ENCODE measurements at places on chromosomes 6 and 20.

DNA sequence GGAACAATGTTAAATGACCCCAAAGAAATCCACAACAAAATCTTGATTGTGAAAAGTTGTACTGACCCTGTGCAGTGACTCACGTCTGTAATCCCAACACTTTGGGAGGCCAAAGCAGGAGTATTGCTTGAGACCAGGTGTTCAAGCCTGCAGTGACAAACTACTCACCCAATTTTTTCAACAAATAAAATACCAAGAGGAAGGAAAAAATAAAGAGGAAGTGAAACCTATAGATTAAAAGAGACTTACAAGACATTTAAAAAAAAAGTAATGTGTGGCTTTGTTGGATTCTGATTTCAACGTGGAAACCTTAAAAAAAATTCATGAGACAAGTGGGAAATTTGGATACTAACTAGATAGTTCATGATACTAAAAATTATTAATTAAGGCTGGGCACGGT lies 31.9 kb downstream of the GINS1 start:
- DNase-seq = no peak

GRCh38 chr6:163564534-163564933 lies 150.0 kb downstream of the QKI start:
- no peak for DNase-seq

DNA sequence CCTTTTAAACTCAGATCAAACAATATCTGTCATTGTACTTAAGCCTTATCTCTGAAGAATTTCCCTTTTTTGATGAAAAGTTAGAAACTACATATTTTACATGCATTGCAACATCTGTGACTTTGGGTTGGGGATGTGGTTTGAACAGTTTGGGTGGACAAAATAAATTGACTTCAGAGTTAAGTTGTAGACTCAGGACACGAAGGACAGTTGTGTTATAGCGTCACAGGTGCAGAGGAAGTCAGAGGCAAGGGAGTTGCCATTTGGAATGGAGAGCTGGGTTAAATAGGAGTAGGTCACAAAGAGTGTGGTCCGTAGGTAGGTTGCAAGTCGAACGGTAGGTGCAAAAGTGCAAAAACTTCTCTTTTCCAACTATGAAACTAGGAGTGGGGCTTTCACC lies 46.0 kb downstream of the ZFAND3 start:
- DNase-seq = no peak

DNA sequence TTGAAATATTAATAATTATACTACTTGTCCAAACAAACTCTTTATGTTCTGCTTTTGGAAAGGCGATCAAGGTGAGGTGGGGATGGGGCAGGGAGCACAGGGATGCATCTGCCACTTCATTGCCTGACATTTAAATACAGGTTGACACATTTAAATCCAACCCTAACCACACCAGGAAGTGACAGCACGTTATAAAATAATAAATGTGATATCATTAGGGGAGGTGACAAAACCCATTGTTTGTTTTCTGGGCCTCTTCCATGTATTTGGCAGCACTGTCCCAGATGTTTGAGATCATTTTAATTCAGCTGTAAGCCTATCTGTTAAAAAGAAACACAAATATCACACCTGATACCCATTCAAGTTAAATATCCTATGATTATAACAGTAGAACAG lies 342.4 kb upstream of the ARID1B start:
- no peak for DNase-seq

GRCh38 chr20:57391439-57392301 lies 474 bp downstream of the RBM38 start:
- DNase-seq = peak; percentile 58

GRCh38 chr6:127176146-127176545 lies 57.7 kb downstream of the RSPO3 start:
- DNase-seq = peak; percentile 46

DNA sequence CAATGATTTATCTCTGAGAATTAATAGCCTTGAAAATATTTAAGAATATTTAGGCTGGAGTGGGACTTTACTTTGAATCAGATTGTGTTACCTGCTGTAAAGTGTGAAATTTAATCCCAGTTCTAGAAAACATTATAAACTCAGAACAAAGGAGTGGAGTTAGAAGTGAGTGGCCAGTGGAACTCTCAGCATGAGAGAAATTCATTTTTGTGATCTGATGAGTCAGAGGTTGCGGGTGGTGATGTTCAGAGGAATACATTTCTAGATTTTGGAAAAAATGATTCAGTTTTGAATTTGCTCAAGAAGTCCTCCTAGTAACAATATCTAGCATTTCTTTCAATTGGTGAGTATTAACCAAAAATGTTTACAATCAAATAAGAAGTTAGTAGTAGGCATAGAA lies 167.5 kb downstream of the ZFAND3 start:
- DNase-seq = peak; percentile 87

DNA sequence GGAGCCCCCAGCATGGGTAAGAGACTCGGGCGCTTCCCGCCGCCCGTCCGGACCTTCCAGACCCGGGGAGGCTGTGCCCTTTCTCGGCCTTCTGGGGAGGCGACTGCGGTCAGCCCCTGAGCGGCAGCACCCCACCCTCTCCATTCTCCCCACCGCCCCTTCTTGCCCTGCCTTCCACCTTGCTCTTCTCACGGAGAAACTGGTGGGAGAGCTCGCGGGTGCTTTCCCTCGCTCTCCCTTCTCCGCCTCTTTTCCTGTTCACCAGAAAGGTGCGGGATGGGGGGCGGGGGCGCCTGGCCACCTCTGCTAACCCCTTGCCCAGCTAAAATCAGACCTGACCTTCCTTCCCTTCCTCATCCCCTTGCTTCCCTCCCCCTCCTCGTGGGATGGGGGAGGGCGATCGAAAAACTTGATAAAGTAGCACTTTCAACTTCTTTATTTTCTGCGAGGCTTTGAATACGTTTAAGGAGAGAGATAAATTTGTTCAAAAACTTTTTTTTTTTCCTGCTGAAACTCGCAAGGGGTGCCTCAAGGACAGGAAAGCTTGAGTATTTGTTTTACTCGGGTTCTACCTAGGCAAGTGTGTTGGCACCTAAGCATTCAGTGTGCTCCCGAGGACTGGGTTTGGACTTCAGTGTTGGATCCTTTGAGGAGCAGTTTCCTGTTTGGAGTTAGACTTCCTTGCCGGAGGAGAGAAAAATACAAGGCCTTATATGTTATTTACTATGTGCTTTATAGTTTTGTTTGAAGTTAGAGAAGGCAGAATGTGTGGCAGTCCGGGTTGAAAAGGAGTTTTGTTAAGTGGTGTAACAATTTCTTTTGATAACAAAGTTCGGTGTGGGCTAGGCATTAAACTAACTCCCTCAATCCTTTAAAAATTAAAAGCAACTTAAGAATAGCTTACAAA lies 897 bp downstream of the CD2AP start:
- DNase-seq = peak; percentile 55

DNA sequence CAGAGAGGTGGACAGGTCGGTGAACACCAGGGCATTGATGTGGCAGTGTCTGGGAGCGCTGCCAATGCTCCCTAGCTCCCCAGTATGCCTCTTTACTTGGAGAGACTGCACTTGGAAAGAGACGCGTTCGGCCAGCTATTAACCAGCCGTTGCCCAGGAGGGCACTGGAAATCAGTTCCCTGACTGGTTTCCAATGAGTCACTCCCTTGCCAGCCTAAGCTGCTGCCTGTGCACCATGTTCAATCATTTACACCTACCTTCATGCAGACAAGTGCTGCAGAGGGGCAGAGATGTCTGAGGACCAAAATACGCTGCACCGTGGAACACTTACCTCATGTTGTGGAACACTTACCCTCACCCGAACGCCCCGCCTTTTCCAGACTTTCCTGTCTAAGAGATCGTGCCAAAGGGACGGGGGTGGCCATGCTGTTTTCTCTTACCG lies 151.6 kb downstream of the SOBP start:
- no peak for DNase-seq

DNA sequence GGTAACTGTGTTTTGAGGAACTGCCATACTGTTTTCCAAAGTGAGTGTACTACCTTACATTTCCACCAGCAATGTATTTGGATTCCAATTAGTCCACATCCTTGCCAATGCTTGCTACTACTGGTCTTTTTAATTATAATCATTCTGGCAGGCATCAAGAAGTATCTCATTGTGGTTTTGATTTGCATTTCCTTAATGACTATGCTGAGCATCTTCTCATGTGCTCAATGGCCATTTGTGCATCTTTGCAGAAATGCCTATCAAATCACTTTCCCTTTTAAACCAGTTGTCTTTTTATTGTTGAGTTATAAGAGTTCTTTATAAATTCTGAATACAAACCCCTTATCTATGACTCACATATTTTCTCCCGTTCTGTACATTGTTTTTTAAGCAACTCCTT lies 75.9 kb downstream of the ATG5 start:
- no peak for DNase-seq

DNA sequence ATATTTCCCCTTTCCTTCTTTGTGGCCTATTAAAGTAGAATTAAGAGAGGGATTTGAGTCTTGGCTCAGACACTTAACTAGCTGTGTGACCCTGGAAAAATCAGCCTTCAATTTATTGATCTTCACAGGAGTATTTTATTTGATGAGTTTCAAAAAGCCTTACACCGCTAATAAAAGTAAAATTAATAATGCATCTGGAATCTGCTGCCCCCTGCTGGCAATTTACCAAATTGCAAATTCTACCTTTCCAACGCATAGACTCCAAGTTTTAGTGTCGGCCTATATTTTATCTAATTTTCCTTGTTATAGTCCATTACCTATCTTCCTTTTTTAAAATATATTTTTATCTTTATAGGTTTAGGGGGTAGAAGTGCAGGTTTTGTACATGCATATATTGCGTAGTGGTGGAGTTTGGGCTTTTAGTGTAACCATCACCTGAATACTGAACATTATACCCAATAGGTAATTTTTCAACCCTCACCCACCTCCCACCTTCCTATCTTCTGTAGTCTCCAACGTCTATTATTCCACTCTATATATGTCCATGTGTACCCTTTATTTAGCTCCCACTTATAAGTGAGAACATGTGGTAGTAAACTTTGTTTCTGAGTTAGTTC lies 46.3 kb downstream of the GOPC start:
- DNase-seq = peak; percentile 43

GRCh38 chr6:27894839-27895762 lies 17.1 kb downstream of the OR2B2 start:
- peak; percentile 92 for DNase-seq

- DNase-seq = peak; percentile 80
These were observed at the start of gene HLA-DMB for GRCh38 chr6:32940656-32941213. HLA-DMB (minus strand) TSS chr6:32941028; CDS start chr6:32940807, 221 bp downstream.

DNA sequence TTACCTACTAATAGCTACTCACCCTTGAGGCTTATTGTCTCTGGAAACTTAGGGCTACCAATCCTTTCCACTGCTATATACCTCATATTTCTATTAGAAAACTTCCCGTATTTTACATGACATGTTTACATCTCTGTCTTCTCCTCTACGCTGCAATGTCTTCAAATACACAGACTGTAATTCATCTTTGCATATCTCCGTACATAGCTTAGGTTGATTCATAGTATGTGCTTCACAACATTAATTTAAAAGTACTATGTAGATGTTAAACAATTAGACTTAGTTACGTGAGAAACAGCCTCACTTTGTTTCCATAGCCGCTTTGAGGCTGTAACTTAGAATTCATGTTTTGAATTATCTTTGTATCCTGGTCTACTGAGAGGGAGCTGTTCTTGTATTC lies 35.1 kb upstream of the FKBP1C start:
- DNase-seq = no peak

DNA sequence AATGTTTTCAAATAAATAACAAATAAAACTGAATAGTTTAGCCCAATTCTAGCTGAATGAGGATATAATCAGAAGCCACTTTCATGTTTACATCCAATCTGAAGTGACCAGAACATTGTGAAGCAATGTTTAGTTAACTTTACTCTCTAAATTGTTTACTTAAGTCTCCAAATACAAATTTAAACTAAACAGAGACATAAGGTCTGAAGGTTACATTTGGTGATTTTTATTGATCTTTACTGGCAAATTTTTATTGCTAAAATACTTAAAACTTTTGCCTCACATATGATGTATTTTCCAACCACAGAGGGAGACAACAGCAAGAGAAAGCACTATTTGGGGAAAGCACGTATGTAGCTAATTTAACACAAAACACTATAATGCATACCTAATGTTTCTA lies 106.8 kb upstream of the THEMIS start:
- no peak for DNase-seq

DNA sequence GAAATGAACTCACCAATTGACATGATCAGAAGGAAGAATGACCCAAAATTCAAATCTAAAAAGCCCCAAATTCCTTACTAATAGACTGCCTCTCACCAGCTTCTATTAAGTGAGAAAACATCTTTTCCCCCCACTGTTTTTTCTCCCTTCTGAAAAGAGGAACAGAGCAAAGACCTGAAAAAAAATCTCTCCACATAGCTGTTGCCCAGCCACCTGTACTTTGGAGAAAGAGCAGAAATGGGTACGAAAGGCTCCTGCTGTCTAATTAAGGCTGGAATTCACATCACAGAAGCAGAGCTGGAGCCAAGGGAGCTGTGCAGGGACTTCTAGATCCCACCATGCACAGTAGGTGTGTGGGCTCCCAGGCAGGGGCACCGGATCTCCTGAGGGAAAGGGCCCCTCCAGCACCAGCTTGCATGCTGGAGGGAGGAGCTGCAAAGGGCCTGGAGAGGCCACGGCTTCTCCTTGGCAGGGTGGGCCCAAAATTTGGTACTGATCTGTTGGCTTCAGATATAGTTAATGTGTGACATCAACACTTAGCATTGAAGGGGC lies 73.2 kb upstream of the DUSP22 start:
- no peak for DNase-seq

DNA sequence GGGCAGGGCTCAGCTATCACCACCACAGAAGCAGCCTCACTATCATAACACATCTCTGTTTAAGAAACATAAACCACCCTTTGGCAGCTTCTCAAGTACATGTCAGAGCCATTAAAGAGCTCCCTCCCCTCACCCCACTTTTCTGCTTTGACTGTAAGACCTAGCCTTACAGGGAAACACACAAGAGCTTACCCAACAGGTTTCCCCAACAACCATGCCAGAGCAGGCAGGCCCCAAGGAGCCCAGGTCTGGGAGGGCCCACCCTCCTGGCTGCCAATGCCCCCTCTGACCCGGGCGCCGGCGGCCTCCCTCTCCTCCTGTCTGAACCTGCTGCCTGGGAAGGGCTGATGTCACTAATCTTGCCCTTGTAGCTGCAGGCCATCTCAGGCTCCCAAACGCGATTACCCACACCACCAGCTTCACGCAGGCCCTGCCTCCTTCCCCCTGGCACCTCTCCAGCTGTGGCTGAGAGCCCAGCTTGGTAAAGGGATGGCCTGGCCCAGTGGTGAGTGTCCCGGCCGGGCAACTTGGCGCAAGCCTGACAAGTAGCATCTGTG lies 402.0 kb downstream of the MAFB start:
- DNase-seq = no peak

- DNase-seq = no peak
These were observed 272.8 kb upstream of the AGPAT4 start for GRCh38 chr6:161546632-161547031.
